ENCODE measurements at places on chromosomes 3 and 15.

- no peak for DNase-seq
Measured at GRCh38 chr15:75028991-75029377, 5.6 kb downstream of the PPCDC start.

- no peak for DNase-seq
Measured at GRCh38 chr15:98581715-98582114, 66.6 kb upstream of the IGF1R start.

- no peak for DNase-seq
Measured at GRCh38 chr3:72318504-72319193, 529.6 kb downstream of the SHQ1 start.

DNA sequence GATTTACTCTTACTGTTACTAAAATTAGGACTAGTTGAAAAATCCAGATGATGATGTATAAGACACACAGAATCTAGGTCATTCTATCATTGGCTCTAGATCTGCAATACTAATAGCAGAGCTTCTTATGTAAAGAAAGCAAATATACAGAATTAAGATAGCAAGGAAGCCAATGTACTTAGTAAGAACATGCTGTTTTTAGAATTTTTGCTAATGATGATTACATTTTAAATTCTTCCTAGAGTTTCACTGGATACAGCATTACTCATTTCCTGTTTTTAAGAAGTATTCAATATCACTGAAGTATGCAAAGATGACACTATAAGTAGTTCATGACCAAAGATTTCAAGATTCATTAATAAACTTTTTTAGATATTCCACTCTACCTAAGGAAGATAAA lies 60.7 kb downstream of the CFAP20DC start:
- DNase-seq = no peak

DNA sequence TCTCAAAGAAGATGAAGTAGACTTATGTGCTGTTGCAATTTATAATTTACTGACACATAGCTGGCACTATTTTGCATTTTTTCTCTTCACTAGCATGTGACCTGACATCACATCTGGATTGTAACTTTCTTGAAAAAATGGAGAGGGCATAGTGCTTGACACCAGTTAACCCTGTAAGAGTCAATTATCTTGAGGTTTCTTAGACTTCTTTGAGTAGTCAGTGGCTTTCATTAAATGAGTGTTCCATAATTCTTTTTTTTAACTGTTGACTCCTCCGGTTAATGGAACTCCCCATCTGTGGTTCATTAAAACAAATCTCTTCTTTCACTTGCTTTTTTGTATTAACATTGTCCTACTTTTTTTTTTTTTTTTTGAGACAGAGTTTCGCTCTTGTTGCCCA lies 16.9 kb upstream of the PRKCI start:
- DNase-seq = no peak

DNA sequence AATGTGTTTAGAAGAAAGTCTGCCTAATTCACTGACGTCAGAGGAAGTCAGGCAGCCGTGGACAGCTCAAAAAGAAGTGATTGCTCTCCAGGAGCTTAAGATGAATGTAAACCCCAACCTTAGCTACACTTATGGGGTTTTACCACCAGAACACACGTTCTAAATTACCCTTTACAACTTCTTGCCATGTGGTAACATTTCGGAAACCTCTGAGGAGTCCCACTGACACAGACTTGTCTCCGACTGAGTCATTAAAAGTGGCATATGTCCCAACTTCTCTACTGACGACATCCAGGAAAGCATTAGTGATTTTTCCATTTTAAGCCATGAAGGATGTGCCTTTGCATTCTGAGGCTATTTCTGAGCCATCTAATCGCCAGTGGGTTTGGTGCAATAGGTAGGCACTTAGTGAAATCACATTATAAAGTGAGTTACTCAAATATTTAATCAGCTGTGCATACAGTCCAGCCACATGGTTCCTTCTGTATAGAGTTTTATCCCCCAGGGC lies 32.4 kb downstream of the C2CD4A start:
- no peak for DNase-seq

DNA sequence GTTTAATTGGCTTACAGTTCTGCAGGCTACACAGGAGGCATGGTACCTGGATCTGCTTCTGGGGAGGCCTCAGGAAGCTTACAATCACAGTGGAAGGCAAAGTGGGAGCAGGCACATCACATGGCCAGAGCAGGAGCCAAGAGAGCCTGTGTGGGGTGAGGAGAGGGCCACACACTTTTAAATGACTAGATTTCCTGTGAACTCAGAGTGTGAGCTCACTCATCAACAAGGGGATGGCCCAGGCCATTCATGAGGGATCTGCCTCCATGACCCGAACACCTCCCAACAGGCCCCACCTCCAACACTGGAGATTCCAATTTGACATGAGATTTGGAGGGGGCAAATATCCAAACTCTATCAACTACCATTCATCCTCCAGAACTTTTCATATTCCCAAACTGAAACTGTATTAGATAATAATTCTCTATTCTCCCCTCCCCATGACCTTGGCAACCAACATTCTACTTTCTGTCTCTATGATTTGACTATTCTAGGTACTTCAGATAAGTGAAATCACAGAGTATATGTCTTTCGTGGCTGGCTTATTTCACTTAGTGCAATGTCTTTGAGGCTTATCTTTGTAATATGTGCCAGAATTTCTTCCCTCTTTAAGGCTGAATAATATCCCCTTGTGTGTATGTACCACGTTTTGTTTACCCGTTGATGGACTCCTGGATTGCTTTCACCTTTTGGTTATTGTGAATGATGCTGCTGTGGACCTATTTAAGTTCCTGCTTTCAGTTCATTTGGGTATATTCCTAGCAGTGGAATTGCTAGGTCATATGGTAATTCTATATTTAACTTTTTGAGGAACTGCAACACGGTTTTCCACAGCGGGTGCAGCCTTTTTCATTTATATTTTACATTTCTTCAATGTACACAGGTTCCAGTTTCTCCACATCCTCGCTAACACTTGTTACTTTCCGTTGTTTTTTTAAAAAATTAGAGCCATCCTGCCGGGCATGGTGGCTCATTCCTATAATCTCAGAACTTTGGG lies 43.8 kb downstream of the TKT start:
- DNase-seq = no peak
